Activated naive CD4-positive, alpha-beta T cell treated with anti-CD3 and anti-CD28 coated beads, Interleukin-2, amount 50 U/mL, for 72 hours (primary cell): ENCODE measurements at places on chromosomes 12 and 14.

GRCh38 chr12:52713960-52714886 is 10.9 kb upstream of the KRT77 start:
- DNase-seq: peak; percentile 32

DNA sequence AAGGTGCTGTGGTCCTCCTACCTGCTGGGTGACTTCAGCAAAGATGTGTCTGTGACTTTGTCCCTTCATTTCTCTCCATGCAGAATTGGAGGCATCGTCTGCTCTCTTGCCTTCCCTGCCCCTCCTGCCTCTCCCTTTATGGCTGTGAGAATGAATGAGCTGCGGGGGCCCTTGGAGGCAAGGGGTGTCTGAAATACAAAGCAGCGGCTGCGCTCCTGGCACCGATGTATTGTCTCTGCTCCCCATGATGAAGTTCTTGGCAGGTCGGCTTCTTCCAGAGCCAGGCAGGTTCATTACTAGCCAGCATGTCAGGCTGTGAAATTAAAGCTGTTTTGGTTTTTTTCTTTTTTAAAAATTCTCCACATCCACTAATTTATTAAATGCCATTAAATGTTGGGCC is 194.5 kb downstream of the TSPAN9 start:
- no peak for DNase-seq

DNA sequence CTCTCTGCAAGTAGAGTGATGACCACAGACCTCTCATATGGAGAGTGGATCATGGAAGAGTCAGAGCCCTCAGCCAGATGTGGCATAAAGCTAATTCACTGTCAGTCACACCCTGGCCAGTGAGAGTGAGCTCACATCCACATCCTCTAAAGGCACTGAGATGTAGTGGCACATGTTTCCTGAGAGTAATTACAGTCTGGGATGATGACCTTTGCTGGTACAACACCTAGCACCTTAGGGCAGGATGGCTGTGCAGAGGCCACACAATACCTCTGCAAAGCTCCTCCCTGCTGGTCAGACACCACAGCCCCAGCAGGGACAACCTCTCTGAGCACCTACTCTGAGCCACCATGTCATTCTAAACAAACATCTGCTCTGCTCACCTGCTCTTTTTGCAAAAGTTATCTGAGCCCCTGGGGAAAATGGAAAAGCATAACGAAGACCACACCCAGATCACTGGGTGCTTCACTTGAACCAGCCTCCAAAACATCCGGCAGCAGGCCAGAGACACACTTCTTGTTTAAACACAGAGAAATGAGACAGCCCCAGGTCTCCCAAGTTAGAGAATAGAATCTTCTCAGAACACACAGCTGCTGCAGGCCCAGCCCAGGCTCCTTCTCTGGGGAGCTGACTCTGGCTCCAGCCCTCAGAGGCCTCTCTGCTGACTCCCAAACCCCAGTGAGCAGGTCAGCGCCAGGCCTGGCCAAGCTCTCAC is 30.3 kb downstream of the PITPNM2 start:
- peak; percentile 42 for DNase-seq

GRCh38 chr12:105705765-105706164 is 375.3 kb downstream of the C12orf75 start:
- DNase-seq: no peak

- DNase-seq: no peak
Measured at GRCh38 chr12:117111386-117111785, 12.2 kb upstream of the TESC start.

DNA sequence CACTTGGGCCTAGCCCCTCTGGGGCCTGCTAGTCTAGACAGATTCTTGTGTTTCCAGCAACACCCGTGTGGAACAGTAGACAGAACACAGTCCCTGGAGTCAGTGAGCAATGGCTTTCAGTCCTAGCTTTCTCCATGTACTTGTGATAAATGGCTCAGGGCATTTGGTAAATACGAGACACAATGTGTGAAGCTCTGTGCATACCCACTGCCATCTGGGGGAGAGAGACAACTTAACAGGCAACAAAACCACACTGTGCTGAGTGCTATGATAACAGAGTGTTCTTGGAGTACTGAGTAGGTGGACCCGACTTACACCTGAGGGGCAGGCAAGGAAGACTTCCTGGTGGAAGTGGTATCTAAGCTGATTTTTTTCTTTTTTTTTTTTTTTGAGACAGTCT is 86.3 kb upstream of the TBX3 start:
- DNase-seq: no peak

- DNase-seq: no peak
Measured at GRCh38 chr12:116138364-116138763, 139.1 kb downstream of the MED13L start.

GRCh38 chr12:240566-240965 is 22.1 kb downstream of the SLC6A13 start:
- DNase-seq: no peak

GRCh38 chr12:12201274-12201758 is 65.5 kb downstream of the LRP6 start:
- DNase-seq: no peak
